ENCODE measurements at places on chromosomes 3 and 15.

- DNase-seq: no peak
These were observed 171.6 kb upstream of the BHLHE40 start for GRCh38 chr3:4807381-4808280.

DNA sequence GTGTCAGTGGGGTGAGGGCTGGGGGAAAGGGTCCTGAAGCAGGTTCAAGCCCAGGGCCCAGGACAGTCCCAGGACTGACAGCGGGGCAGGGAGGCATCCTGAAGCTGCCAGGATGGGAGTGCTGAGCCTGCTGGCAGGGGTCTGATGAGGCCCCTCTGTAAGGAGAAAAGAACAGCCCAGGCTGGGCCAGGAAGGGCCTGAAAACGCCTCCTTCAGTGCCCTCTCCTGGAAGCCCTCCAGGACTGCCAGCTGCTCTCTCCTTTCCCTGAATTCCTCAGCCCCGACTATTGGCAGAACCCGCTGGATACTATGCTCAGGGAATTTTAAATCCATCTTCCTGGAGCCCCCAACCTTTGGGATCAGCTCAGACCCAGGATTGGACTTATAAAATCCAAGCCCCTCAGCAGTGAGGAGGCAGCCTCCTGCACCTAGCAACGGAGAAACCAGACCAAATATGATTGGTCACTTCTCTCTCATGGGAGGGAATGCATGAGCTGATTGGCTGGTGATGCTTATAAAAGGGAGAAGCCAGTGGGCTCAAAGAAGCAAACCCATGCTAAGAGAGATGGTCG lies 203.5 kb upstream of the LINGO1 start:
- DNase-seq: no peak

DNA sequence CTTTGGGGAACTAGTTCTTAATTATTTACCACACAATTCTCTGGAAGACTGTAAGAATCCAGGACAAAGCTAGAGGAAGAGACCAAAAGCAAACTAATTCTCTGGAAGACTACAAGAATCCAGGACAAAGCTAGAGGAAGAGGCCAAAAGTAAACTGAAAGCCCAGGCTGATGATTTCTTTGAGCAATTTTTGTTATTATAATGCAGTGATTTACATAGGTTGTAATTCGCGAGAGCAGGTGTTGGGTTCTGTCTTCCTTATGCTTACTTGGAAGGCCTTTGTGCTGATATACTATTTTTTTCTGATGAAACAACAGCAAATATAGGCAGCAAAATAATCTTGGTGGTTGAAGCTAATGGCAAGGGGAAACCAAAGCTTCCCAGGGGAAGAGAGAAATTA lies 5.2 kb downstream of the SPTSSB start:
- DNase-seq: no peak

GRCh38 chr3:101876142-101876541 lies 26.8 kb downstream of the NFKBIZ start:
- DNase-seq: no peak

DNA sequence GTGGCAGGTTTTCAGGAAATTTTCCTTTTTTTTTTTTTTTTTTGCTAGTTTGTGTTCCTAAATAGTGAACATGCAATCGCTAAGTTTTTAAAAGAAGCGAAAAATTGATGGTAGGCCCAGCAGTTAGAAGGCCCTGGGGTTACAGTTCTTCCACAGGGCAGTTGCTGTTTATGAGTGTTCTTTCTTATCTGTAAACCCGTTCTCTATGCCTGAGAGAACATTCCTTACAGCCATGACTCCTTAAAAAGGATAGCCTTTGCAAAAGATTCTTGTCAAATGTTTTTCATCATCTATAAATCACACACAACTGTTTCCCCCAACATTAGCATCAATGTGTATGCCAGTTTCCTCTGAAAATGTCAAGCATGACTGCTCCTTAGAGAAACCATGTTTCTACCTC lies 23.8 kb upstream of the MYZAP start:
- DNase-seq: no peak

GRCh38 chr3:38834110-38834509 lies 18.1 kb upstream of the SCN10A start:
- DNase-seq: peak; percentile 89

- no peak for DNase-seq
These were observed 57.6 kb downstream of the FRMD4B start for GRCh38 chr3:69328103-69328962.

- no peak for DNase-seq
These were observed 82.8 kb downstream of the SMAD3 start for GRCh38 chr15:67148196-67148701.

DNA sequence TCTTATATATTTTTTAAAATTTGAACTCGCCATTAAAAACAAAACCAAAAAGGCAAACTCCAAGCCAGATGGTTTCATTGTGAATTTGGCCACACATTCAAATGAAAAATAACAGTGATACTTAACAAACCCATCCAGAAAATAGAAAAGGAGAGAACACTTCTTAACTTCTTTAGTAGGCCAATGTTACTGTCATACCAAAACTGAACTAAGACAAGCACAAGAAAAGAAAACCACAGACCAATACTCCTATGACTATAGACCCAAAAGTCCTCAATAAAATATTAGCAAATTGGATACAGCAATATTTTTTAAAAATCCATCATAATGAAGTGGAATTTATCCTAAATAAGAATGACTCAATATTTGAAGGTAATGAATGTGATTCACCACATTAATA lies 73.5 kb upstream of the ALDH1A3 start:
- no peak for DNase-seq

DNA sequence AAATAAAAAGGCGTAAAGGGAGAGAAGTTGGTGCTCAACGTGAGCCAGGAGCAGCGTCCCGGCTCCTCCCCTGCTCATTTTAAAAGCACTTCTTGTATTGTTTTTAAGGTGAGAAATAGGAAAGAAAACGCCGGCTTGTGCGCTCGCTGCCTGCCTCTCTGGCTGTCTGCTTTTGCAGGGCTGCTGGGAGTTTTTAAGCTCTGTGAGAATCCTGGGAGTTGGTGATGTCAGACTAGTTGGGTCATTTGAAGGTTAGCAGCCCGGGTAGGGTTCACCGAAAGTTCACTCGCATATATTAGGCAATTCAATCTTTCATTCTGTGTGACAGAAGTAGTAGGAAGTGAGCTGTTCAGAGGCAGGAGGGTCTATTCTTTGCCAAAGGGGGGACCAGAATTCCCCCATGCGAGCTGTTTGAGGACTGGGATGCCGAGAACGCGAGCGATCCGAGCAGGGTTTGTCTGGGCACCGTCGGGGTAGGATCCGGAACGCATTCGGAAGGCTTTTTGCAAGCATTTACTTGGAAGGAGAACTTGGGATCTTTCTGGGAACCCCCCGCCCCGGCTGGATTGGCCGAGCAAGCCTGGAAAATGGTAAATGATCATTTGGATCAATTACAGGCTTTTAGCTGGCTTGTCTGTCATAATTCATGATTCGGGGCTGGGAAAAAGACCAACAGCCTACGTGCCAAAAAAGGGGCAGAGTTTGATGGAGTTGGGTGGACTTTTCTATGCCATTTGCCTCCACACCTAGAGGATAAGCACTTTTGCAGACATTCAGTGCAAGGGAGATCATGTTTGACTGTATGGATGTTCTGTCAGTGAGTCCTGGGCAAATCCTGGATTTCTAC lies at the start of gene RARB:
Gene RARB, plus strand, starts transcription at position 322 of the 847 bp plus-strand sequence. Its CDS starts 469 bp downstream, at position 791.
- DNase-seq: peak; percentile 72

- DNase-seq: no peak
These were observed 17.0 kb downstream of the CHRM5 start for GRCh38 chr15:33985287-33985686.

GRCh38 chr15:52496776-52497470 lies 31.8 kb downstream of the MYO5A start:
- no peak for DNase-seq

DNA sequence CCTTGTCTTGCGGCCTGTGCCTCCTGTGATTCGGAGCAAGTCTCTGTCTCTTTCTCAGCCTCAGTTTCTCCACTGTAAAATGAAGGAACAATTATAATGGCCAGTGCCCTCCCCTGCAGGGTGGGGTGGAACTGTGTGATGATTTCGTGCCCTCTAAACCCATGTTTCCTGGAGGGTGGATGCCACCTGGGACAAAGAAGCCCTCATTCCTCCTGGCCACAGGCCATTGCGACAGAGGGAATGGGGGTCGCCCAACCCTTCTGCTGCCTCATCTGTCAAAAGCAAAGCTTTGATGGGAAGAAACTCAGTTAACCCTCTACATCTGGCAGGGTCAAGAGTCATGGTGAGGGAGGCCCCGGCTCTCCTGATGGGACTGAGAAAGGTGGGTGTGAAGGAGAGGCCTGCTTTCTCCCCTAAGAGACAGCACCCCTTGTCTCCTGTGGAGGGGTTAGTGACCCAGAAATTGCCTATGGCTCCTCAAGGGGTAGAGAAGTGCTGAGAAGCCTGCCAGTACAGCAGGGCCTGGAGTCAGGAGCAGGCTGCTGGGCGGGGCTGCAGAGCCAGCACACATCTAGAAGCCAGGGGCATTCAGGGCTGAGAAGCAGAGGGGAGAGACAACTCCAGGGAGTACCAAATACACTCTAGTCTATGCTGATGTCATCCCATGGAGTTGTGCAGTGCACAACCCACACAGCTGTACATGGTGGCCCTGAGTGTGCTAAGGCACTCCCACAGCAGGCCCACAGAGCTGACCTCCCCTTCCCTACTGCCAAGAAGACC lies 61.0 kb downstream of the PLXNA1 start:
- peak; percentile 37 for DNase-seq

DNA sequence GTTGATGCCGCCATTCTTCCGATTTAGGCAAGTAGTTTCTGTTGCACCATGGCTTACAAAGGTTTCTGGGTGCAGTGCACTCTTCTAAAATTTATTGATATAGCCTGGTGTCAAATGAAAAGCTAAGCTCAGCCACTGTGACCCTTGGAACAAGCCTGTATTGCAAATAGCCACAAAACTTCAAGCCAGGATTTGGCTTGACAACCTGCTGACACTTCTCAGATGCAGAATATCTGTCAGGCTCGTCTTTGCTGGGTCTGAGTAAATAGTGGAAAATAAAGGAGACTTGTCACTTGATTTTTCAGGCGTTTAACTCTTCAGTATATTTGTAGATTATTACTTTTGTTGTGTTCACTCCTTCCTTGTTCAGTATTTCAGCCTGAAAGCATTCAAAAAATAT lies 871.8 kb downstream of the OTOL1 start:
- DNase-seq: no peak

- no peak for DNase-seq
These were observed 21.6 kb downstream of the BUB1B start for GRCh38 chr15:40182358-40183029.

DNA sequence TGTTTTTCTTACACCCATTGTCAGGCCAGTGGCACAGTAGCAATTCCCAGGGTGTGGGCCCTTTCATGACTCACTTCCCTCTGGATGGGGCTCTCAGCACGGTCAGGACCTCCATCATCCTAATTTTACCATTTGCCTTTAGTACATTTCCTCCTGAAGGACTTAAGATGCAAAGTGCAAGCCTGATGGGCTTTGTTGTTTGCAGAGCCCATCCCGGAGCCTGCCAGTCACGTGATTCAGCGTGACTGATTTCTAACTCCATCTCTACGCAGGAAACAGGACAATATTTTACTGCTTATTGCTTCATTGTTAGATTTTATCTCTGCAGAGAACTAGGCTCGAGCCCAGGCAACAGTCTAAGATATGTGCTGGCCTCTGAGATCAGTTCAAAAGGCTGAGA lies 223.7 kb downstream of the PDZRN3 start:
- DNase-seq: no peak

DNA sequence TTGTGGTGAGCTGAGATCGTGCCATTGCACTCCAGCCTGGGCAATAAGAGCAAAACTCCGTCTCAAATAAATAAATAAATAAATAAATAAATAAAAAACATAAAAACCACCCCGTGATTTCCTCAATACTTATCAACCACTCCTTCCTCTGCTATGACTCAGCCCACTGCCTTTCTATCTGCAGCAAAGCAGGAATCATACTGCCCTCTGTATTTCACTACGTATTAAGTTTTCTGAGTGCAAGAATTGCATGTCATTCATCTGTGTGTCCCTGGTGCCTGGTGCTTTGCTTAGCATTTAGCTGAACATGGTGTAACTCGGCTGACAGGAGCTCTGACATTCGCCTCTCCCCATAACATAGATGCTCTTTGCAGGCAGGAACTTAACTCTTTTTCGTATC lies 7.1 kb downstream of the LSG1 start:
- DNase-seq: no peak

GRCh38 chr3:122947196-122947595 lies 80.4 kb downstream of the SEMA5B start:
- DNase-seq: no peak

- no peak for DNase-seq
These were observed 22.2 kb upstream of the GOLIM4 start for GRCh38 chr3:168117853-168118313.

- DNase-seq: no peak
These were observed 120.2 kb downstream of the LRRC28 start for GRCh38 chr15:99371180-99372103.

- DNase-seq: peak; percentile 43
These were observed 7.2 kb upstream of the SCAMP5 start for GRCh38 chr15:74988007-74988800.

GRCh38 chr3:53170325-53171063 lies 9.5 kb downstream of the PRKCD start:
- no peak for DNase-seq

DNA sequence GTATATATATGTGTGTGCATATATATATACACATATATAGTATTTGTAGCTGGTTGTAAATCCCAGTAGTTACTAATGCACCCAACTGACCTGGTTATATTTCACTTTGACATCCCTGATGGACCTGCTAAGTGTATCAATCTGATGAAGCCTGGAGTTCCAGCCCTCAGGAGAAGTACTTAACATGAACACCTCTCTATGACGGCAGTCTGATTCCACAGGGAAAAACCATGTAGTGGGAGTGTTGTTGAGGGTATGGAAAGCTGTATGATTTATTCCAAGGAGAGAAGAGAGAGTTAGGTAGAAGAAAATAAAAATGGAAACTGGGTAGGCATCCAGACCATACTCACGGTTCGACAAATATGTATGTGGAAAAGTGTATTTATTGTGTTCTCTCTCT lies 531.2 kb upstream of the SEMA6D start:
- DNase-seq: no peak

DNA sequence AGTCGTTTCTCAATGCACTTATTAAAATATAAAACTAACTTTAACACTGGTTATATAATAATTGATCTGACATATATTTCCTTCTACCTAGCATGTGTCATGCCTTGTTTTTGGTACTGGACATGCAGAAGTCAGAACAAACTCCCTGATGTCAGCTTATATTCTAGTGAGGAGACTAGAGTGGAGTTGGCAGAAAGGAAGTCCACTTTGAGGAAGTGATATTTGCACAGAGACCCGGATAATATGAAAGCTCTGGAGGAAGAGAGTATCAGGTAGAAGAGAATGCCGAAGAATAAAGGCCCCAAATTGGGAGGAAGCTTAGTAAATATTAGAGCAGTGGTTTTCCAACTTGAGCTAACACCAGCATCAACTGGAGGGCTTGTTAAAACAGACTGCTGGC lies 24.6 kb upstream of the ZNF280D start:
- no peak for DNase-seq

- DNase-seq: no peak
These were observed 6.0 kb upstream of the TM2D3 start for GRCh38 chr15:101657968-101658784.

DNA sequence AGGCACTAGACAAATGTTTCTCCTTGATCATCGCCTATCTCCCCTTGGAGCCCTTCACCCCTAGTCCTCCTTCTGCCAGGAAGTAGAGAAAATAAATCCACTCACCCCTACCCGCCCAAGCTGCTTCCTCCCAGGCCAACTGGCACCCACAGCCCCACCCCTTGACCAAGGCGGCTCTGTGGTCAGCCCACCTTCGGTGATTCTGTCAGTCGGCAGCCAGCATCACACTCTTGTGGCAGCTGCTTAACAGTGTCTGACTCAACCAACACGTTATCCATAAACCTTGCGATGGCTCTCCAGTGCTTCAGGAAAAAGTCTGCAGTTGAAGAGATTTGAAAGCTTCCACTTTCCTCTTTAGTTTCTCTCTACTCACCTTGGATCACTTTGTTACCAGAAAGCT lies 7.6 kb downstream of the SHF start:
- no peak for DNase-seq
